ENCODE measurements at places on chromosomes 3 and 15.

DNA sequence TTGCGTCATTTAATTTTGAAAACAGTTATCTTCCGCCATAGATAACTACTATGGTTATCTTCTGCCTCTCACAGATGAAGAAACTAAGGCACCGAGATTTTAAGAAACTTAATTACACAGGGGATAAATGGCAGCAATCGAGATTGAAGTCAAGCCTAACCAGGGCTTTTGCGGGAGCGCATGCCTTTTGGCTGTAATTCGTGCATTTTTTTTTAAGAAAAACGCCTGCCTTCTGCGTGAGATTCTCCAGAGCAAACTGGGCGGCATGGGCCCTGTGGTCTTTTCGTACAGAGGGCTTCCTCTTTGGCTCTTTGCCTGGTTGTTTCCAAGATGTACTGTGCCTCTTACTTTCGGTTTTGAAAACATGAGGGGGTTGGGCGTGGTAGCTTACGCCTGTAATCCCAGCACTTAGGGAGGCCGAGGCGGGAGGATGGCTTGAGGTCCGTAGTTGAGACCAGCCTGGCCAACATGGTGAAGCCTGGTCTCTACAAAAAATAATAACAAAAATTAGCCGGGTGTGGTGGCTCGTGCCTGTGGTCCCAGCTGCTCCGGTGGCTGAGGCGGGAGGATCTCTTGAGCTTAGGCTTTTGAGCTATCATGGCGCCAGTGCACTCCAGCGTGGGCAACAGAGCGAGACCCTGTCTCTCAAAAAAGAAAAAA, 1.2 kb downstream of the B2M start:
- peak; percentile 84 for DNase-seq

- no peak for DNase-seq
These were observed 16.1 kb upstream of the LYSMD4 start for GRCh38 chr15:99749386-99749785.

DNA sequence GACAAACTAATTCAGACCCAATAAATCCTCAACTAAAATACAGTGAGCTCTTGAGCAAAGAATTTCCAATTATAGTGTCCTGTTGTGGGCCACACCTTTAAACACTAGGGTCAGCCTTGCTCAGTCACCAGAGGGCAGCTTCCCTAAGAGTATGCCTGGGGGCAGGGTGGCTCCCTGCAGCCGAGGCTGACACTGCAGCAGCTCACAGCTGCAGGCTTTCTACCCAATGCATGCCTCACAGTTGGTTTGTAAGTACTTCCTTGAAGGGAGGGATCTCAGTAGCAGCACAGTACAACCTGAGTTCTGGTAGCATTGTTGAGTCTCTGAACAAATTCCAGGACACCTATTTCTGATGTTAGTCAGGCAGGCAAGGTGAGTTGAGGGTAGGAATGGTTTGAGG, 335.6 kb downstream of the TUSC7 start:
- DNase-seq = no peak

GRCh38 chr3:41115069-41115468, 84.2 kb upstream of the CTNNB1 start:
- no peak for DNase-seq

GRCh38 chr15:44153352-44153751, 41.7 kb downstream of the FRMD5 start:
- DNase-seq = no peak

- DNase-seq = no peak
These were observed 24.9 kb upstream of the GABRA5 start for GRCh38 chr15:26841941-26842340.

- no peak for DNase-seq
These were observed 125.4 kb downstream of the NUP210 start for GRCh38 chr3:13294442-13295351.
